CD4-positive, alpha-beta memory T cell (primary cell): ENCODE measurements at places on chromosomes 5 and 9. TPM values are rescaled to one million over a fixed set of nuclear protein-coding genes. Genes with fewer than 3 reads are reported as not detected.

Gene SIT1
- total RNA-seq: 68.7 TPM

DNA sequence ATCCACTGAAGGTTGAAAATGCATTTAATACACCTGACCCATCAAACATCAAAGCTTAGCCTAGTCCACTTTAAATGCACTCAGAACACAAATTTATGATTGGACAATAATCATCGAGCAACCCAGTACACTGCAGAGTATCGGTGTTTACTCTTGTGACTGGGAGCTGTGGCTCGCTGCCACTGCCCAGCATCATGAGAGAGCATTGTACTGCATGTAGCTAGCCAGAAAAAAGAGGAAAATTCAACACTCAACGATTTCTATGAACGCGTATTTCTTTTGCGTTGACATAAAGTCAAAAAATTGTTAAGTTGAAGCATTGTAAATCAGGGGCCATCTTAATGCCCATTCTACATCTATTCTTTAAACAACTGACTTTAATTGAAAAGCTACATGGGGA, 95.1 kb upstream of the CD180 start:
- no peak overlapping the region for H3K27ac ChIP-seq
- no peaks in the 10 kb centered on the region for H3K36me3 ChIP-seq
- no peaks in the 10 kb centered on the region for H3K27me3 ChIP-seq
- no peak overlapping the region for H3K4me3 ChIP-seq

Gene ZNF483
- total RNA-seq: 17.6 TPM

- H3K36me3 ChIP-seq: no peaks in the 10 kb centered on the region
- H3K4me3 ChIP-seq: no peak overlapping the region
- no peak overlapping the region for H3K27ac ChIP-seq
- DNase-seq: no peak
Observed at GRCh38 chr5:65299861-65300260, 181.9 kb downstream of the ADAMTS6 start.

GRCh38 chr9:71861618-71862017, 49.4 kb downstream of the ABHD17B start:
- H3K4me3 ChIP-seq: no peak overlapping the region
- H3K27me3 ChIP-seq: no peaks in the 10 kb centered on the region
- no peaks in the 10 kb centered on the region for H3K36me3 ChIP-seq
- no peaks in the 10 kb centered on the region for H3K4me1 ChIP-seq
- DNase-seq: no peak

- H3K4me3 ChIP-seq: no peak overlapping the region
- H3K27ac ChIP-seq: no peak overlapping the region
- no peaks in the 10 kb centered on the region for H3K27me3 ChIP-seq
- DNase-seq: no peak
- H3K4me1 ChIP-seq: peaks cover 39% of the 10 kb centered on the region
Observed at GRCh38 chr9:91099436-91099835, 262.3 kb downstream of the AUH start.

DNA sequence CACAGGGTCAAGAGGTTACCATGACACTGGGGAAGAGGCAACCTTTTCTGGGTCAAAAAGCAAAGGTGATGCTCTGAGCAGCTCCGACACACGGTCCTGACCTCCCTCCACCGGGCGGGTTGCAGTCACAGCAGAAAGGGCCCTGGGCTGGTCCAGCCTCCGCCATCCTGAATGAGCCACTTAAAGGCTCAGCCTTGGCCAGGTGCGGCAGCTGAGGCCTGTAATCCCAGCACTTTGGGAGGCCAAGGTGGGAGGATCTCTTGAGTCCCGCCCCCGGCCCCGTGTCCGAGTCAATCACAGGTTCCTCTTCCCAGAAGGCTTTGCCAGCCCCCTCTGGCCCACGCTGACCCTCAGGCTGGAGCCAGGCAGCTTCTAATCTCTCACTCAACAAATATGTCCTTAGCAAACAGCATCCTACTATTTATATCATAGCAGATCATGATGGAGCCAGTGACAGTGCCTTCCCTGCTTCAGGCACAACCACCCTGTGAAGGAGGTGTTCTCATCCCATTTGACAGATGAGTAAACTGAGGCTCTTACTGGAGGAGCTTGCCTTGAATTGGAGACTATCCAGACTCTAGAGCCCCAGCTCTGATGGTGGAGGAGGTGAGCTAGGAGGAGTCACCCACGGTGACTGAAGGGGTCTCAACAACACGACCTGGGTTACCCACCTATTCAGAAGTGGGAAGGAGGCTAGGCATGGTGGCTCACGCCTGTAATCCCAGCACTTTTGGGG, 79.1 kb downstream of the LRSAM1 start:
- no peak overlapping the region for H3K27ac ChIP-seq
- no peaks in the 10 kb centered on the region for H3K27me3 ChIP-seq
- DNase-seq: no peak
- no peaks in the 10 kb centered on the region for H3K4me1 ChIP-seq

Gene GPR151
- total RNA-seq: not detected

Gene CARTPT
- not detected for total RNA-seq

Gene PDE4D
- total RNA-seq: 49.7 TPM

GRCh38 chr9:104078596-104078995, 15.5 kb upstream of the SMC2 start:
- no peaks in the 10 kb centered on the region for H3K36me3 ChIP-seq
- no peaks in the 10 kb centered on the region for H3K4me1 ChIP-seq
- H3K27me3 ChIP-seq: no peaks in the 10 kb centered on the region
- H3K4me3 ChIP-seq: no peak overlapping the region
- no peak overlapping the region for H3K27ac ChIP-seq

DNA sequence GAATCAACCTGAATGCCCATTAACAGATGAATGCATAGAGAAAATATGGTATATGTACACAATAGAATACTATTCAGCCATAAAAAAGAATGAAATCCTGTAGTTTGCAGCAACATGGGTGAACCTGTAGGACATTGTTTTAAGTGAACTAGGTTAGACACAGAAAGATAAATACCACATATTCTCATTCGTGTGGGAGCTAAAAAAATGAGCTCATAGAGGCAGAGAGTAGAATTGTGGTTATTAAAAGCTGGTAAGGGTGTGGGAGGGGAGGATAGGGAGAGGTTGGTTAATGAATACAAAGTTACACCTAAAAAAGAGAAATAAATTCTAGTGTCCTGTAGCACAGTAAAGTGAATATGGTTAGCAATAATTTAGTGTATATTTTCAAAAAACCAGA, 23.5 kb downstream of the PTTG1 start:
- H3K4me3 ChIP-seq: no peak overlapping the region
- no peak for DNase-seq
- H3K4me1 ChIP-seq: peaks cover 10% of the 10 kb centered on the region
- H3K27me3 ChIP-seq: no peaks in the 10 kb centered on the region
- no peak overlapping the region for H3K27ac ChIP-seq
